Activated naive CD8-positive, alpha-beta T cell treated with anti-CD3 and anti-CD28 coated beads, Interleukin-2, amount 10 ng/mL, durations not matched to agents 7 days and 5 days (primary cell): ENCODE measurements at places on chromosomes 1 and 21. TPM values are rescaled to one million over a fixed set of nuclear protein-coding genes. Genes with fewer than 3 reads are reported as not detected.

DNA sequence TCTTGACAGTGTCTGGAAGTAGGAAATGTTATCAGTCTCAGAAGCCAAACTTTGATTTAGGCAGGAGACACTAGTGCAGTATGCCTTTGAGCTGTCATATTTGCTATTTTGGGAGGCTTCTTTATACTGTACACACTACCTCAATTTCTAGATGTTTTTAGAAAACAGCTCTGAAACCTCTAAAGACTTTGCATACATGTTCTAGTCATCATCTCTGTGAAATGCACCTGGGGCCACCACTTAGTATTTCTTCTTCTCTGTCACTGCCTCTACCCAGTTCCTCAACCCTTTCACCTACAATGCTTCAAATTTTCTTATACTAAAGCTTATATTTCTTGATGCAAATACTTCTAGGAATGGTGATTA is 29.1 kb upstream of the PLA2G4A start:
- H3K4me3 ChIP-seq: no peak overlapping the region
- no peak for DNase-seq
- no peaks in the 10 kb centered on the region for H3K27me3 ChIP-seq
- H3K27ac ChIP-seq: no peak overlapping the region
- no peaks in the 10 kb centered on the region for H3K36me3 ChIP-seq

- H3K4me3 ChIP-seq: no peak overlapping the region
- H3K36me3 ChIP-seq: no peaks in the 10 kb centered on the region
- no peaks in the 10 kb centered on the region for H3K4me1 ChIP-seq
These were observed 43.5 kb downstream of the PRKAA2 start for GRCh38 chr1:56688522-56689026.

DNA sequence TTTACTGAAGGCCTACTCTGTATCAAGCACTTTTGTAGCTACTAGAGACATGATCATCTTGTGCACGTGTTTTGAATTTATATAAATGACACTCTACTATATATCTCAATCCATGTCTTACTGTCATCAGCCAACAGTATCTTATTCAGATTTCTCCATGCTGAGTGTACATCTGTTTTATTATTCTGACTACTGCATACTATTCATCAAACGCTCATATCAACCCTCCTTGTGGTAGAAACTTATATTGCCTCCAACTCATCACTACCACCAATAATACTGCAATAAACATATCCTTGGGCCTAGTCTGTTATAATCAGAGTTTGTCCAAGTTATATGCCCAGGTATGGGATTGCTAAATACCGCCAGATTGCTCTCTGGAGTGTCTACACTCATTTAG is 81.6 kb upstream of the IRF2BP2 start:
- no peak overlapping the region for H3K4me3 ChIP-seq
- H3K4me1 ChIP-seq: no peaks in the 10 kb centered on the region
- H3K36me3 ChIP-seq: no peaks in the 10 kb centered on the region
- no peak overlapping the region for H3K27ac ChIP-seq
- H3K27me3 ChIP-seq: no peaks in the 10 kb centered on the region

GRCh38 chr21:35922618-35923017 is 137.7 kb downstream of the SETD4 start:
- peaks cover 1% of the 10 kb centered on the region for H3K4me1 ChIP-seq
- H3K36me3 ChIP-seq: no peaks in the 10 kb centered on the region
- H3K27ac ChIP-seq: no peak overlapping the region
- DNase-seq: no peak
- H3K4me3 ChIP-seq: no peak overlapping the region

GRCh38 chr1:167683641-167684502 is 37.9 kb upstream of the MPZL1 start:
- no peak for DNase-seq
- H3K4me3 ChIP-seq: no peak overlapping the region
- H3K27ac ChIP-seq: peak overlapping the region; percentile 82
- H3K27me3 ChIP-seq: no peaks in the 10 kb centered on the region

- peaks cover 65% of the 10 kb centered on the region for H3K4me1 ChIP-seq
- H3K27me3 ChIP-seq: no peaks in the 10 kb centered on the region
- H3K27ac ChIP-seq: peak overlapping the region; percentile 98
These were observed 626 bp downstream of the PTP4A2 start for GRCh38 chr1:31937300-31938183.

- no peak overlapping the region for H3K4me3 ChIP-seq
- no peaks in the 10 kb centered on the region for H3K4me1 ChIP-seq
- H3K27me3 ChIP-seq: no peaks in the 10 kb centered on the region
- H3K36me3 ChIP-seq: peaks cover 20% of the 10 kb centered on the region
These were observed 38.5 kb downstream of the ABCD3 start for GRCh38 chr1:94456736-94457135.

- peaks cover 2% of the 10 kb centered on the region for H3K36me3 ChIP-seq
- H3K27ac ChIP-seq: no peak overlapping the region
- peaks cover 19% of the 10 kb centered on the region for H3K4me1 ChIP-seq
These were observed 2.2 kb downstream of the RGS2 start for GRCh38 chr1:192811006-192811405.

GRCh38 chr1:159854116-159854692 is 8.3 kb downstream of the VSIG8 start:
- peak overlapping the region; percentile 76 for H3K4me3 ChIP-seq
- DNase-seq: no peak
- H3K27me3 ChIP-seq: peaks cover 11% of the 10 kb centered on the region
- no peaks in the 10 kb centered on the region for H3K36me3 ChIP-seq

Gene HES3
- total RNA-seq: not detected

Gene CYP4A22
- not detected for total RNA-seq

Gene LCK
- total RNA-seq: 460 TPM

Gene ATP6V1G3
- total RNA-seq: not detected
